ENCODE measurements at places on chromosomes 6 and 20.

GRCh38 chr6:140985679-140986275 lies 1146.9 kb upstream of the GJE1 start:
- DNase-seq = no peak

DNA sequence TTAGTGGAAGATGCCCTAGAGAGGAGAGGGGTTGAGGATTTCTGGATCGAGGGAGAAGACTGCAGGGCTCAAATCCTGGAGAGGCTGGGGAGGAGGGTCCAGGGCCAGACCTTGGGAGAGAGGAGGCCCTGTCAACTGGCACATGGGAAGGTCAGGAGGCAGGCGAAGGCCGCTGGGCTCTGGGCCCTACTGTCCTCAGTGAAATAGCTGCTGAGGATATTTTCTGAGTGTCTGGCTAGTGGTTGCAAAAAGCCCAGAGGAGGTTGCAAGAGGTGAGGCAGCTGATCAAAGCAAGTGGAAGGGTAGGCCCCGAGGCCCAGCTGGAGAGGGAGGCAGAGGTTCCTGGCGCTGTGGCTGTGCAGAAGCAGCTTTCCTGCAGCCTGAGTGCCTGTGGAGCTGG lies 103.4 kb upstream of the MLN start:
- DNase-seq = no peak

GRCh38 chr6:157861814-157862213 lies 38.8 kb downstream of the SNX9 start:
- DNase-seq = no peak

DNA sequence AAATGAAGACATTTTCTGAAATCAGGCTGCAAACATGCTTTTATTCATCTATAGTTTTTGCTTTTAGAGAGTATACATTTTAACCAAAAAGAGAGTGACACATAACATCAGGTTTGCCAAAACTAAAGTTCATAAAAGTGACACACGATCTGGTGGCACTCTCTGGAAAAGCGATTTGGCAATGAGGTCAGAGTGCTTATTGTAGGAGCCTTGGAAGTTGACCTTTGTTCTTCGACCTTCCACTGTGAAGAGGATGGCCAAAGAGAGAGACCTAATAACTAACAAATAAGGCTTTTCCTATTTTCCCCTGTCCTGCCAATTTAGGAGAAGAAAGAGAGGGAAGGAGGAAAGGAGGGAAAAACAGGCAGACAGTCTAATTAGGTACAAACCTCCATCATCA lies 230.1 kb downstream of the SIM1 start:
- DNase-seq = no peak

GRCh38 chr20:33731693-33732165 lies at the start of gene ZNF341:
Gene ZNF341 (plus strand): TSS chr20:33731996. CDS start chr20:33732022, 26 bp downstream.
- peak; percentile 91 for DNase-seq

DNA sequence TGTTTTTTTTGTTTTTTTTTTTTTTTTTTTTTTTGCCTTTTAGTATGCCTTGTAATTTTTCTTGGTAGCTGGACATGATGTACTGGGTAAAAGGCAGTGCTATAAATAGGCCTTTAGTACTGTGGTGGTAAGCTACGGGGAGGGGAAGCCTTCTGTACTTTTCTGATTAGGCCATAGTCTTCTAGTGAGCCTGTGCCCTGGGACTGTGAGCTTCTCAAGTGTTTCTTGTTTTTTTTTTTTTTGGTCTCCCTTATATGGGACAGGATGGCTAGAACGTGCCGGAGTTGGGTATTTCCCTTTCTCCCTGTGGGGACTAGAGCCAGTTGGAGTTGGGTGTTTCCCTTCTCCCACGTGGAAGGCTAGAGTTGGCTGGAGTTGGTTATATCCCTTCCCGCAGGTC lies 59.4 kb upstream of the PRELID3B start:
- no peak for DNase-seq

DNA sequence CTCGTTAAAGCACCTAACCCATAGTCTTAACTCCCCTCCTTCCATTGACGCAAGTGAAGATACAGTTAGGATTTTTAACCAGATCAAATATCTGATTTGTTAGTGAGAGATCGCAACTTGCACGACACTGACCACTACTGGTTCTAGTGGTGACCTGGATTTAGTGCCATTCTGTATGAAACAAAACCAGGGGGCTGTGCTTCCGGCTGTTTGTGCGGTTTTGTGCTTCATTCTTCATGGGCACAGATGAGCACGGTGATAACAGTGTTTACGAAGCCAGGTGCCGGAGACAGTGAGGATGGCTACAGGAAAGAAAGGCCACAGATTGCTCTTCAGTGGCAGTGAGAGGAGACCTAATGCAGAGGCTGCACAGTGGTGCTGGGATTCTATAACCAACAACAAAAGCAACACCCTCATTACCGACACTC lies 75.5 kb downstream of the NOL4L start:
- no peak for DNase-seq

GRCh38 chr6:168229368-168229752 lies 90.2 kb downstream of the DACT2 start:
- DNase-seq = peak; percentile 25

DNA sequence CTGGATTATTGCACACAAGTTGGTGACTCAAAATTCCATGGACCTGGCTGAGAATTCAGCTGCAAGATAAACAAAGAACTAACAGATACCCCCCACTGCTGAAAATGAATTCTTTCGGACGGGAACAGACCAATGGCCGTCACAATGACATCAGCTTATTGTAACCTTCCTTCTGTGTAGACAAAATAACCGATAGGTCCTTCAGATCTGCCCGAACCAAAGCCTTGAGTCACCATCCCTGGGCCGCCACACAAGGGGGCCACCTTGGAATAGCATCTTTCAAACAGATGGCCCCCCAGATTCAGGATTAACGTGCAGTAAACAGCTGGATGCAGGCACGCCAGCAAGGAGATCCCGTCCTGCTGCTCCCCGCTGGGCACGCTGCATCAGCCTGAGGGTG lies 214.0 kb upstream of the EXOC2 start:
- peak; percentile 26 for DNase-seq

- no peak for DNase-seq
These were observed 2.1 kb downstream of the EPM2A start for GRCh38 chr6:145733207-145733606.

- no peak for DNase-seq
These were observed 10.3 kb upstream of the ZNF831 start for GRCh38 chr20:59153355-59153681.

DNA sequence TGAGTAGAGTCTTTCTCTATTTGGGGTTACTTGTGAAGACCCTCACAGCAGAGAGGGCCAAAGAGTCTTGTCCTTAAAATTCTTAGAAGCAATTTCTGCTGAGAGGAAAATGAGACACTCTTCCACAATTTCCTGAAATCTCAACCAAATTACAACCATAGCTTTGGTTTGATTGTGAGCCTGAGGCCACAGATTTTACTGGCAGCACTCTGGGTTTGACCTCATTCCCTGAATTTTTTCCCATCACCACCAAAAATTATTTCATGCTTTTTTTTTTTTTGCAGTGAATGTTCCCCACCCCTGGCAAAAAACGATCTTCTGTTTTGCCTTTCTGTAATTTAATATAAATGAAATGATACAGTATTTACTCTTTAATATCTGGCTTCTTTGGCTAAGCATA lies 125.5 kb downstream of the THEMIS start:
- no peak for DNase-seq

DNA sequence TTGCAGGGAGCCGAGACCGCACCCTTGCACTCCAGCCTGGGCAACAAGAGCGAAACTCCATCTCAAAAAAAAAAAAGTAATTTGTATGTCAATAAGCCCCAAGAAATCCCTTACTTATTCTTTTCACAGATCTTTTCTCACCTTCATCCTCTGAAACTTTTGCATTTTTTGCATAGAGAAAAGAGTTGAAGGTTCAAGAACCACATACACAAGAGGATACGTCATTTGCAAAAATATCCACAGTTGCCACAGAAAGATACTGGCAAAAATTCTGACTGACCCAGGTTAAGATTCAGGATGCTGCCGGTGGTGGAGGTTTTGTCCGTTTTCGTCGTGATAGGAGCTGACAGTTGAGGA lies 94.5 kb downstream of the ZMYND8 start:
- no peak for DNase-seq

GRCh38 chr20:48783533-48784272 lies 44.1 kb downstream of the PREX1 start:
- no peak for DNase-seq

- peak; percentile 52 for DNase-seq
These were observed 31.3 kb upstream of the TRDN start for GRCh38 chr6:123668063-123668462.

DNA sequence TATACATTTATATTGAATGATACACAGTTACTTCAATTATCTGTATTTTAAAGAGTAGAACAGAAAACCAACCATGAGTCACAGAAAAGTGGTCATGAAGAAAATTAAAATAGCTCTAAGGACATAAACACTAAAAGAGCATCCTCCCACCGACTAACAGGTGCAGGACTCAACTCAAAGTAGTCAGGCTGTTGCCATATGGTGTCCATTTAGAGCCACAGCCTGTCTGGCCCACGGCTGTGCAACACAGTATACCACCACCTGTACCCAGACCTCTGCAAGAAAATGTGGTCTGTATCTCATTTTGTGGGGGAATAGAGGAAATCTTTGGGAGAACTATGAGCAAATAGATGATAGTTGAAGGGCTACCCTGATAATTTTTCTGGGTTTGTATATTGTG lies 449.8 kb upstream of the RNF217 start:
- DNase-seq = no peak

GRCh38 chr6:37696841-37697662 lies 631 bp downstream of the MDGA1 start:
- no peak for DNase-seq

GRCh38 chr6:110366256-110366655 lies 8.1 kb upstream of the METTL24 start:
- no peak for DNase-seq

GRCh38 chr20:25284131-25284601 lies 36.3 kb downstream of the PYGB start:
- no peak for DNase-seq

- DNase-seq = no peak
These were observed 93.6 kb downstream of the CD24 start for GRCh38 chr6:106880952-106881351.

DNA sequence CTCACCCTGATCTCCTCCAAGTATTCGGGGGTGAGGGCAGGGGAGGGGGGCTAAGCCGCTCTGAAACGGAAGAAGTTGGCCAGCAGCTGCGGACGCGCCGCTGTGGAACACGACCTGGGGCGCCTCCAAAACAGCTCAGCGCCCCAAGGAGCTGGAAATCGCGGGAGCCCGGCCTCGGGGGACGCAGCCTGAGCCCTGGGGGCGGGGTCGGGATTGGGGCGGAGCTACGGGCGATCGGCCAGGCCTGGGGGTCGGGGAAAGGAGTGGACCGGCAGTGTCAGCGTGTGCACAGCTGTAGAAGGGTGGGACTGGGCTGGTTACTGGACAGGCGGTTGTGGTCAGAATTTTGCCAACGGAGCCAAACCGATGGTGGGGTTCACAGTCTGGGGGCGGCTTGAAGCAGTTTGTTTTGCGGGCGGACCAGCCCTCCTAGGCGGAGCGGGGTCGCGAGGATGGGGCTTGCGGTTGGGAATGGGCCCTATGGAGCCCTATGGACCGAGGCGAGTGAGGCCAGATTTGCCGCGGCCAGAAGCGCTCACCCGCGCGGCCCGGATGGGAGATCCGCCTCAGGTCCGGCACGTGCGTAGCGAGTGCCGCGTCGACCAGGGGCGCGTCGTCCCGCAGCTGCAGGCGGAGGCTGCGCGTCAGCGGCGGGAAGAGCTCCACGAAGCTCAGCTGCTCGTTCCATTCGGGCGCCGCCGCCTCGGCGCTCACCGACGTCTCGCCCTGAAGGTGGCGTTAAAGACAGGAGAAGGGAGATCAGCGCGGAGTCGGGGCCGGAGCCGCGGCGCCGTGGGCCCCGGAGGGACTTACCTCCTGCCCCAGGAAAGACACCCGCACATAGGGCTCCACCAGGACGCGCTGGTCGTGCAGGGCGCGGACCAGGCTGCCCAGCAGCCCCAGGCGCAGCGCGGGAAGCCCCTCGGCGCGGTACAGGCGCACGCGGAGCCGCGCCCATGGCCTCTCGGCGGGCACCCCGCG lies 14.3 kb upstream of the SPAG4 start:
- peak; percentile 86 for DNase-seq

GRCh38 chr6:35544769-35545361 lies 32.2 kb upstream of the TULP1 start:
- DNase-seq = peak; percentile 23

DNA sequence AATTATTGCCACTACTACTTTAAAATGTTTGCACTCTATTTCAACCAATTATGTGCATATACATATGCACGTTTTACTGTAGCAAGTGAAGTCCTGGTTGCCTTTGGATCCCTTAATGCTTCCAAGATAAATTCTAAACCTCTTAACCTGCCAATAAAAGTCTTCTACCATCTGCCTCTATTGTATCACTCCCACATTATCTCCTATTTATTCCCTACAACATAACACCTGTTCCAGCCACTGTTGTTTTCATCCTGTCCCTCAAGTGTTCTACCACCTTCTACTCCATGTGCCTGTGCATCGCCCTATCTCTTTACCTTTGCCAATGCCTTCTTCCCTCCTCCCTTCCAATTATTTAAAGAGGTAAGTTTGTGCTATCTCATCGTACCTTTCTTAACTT lies 499.0 kb upstream of the RNF217 start:
- DNase-seq = no peak

DNA sequence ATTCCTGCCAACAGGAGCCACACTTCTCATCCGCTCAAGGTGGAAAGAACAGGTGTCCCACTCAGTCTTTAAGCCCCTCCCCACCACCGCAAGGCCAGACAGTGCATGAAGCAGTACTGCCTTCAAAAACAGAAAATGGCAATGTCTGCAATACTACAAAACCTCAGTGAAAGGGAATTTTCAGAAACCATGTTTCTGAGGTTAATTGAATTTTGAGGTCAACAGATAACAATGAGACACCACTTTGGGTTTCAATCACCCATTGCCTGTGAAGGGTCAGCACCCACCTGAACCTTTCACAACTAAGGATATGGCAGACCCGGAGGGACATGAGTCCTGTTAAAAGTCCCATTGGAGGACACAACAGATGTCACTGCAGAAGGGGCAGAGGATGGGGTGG lies 13.0 kb downstream of the ZC3H12D start:
- no peak for DNase-seq

DNA sequence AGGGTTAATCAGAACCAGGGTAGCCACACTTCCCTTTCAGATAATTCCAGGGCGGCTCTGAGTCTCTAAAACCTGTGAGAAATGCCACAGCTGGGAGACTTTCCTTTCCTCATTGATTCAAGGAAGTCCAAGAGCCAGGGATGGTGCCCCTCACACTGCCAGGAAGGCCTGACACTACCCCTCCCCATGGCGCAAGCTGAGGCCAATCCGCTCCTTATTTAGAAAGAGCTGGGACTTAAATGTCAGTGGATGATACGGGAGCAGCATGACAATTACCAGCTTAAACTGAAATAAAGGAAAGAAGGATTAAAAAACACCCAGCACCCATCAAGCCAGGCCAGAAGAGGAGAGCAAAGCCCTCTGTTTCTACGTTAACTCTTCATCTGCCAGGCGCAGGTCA lies 244.4 kb downstream of the LRFN2 start:
- no peak for DNase-seq

- no peak for DNase-seq
These were observed 2.3 kb downstream of the DEFB124 start for GRCh38 chr20:31472395-31473330.
